ENCODE measurements at places on chromosomes 16 and 17.

DNA sequence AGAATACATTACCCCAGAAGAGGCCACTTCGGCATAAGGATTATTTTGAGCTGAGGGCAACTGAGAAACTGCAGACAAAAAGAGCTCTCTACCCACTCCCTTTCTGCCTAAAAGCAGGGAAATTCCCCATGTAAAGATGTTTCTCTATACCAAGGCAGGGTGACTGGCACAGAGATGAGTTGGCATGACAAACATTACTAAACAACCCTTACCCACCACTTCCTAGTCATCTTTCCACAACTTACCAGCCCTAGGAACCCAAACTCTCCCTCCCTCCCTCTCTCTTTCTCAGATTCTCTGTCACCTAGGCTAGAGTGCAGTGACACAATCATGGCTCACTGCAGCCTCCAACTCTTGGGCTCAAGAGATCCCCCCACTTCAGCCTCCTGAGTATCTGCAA, 68.6 kb downstream of the EMP2 start:
- no peak for DNase-seq

DNA sequence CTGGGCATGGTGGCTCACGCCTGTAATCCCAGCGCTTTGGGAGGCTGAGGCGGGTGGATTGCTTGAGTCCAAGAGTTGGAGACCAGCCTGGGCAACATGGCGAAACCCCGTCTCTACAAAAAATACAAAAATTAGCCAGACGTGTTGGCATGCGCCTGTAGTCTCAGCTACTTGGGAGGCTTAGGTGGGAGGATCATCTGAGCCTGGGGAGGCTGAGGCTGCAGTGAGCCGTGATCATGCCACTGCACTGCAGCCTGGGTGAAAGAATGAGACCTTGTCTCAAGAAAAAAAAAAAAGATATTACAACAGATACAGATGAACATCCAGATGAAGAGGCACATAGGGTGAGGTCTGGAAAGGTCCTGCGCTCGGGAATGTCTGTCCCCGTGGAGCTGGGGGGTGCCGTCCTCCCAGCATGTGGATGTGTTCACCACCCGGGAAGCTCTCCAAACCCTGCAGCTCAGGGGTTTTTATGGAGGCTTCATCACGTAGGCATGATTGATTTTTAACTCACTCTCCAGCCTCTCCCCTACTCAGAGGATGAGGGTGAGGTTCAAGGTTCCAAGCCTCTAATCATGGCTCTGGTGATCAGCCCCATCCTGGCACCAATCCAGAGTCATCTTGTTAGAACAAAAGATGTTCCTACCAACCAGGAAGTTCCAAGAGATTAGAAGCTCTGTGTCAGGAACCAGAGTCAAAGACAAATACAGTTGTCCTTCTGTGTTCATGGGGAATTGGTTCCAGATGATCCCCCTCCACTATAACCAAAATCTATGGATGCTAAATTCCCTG, 85.0 kb upstream of the DNAJA2 start:
- DNase-seq, result no peak

GRCh38 chr17:46020023-46020761, 21.1 kb downstream of the STH start:
- DNase-seq, result peak; percentile 22

DNA sequence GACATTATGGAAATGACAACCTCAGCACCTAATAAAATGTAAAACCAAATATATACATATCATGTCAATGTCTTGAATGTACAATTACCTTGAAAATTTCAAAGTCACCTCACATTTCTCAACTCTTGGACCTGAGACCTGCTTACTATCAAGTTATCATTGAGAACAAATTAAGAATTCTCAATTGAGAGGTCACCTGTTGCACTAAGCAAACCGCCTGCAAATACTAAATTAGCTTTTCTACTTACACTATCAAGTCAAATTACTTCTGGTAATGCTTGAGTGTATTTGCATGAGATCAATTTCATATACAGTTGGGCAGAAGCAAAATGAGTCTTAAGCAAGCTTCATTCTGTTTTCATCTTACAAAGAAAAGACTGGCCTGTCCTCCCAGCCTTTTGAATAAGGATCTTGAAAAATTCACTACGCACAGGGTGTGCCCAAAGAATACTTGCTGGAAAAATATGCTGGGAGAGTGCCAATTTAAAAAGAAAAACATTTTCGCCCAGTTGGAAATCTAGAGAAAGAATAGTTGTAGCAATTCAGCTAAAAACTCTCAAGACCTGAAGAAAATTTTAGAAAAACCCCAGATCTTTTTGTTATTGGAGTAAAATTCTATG, 35.7 kb downstream of the KANSL1 start:
- no peak for DNase-seq

DNA sequence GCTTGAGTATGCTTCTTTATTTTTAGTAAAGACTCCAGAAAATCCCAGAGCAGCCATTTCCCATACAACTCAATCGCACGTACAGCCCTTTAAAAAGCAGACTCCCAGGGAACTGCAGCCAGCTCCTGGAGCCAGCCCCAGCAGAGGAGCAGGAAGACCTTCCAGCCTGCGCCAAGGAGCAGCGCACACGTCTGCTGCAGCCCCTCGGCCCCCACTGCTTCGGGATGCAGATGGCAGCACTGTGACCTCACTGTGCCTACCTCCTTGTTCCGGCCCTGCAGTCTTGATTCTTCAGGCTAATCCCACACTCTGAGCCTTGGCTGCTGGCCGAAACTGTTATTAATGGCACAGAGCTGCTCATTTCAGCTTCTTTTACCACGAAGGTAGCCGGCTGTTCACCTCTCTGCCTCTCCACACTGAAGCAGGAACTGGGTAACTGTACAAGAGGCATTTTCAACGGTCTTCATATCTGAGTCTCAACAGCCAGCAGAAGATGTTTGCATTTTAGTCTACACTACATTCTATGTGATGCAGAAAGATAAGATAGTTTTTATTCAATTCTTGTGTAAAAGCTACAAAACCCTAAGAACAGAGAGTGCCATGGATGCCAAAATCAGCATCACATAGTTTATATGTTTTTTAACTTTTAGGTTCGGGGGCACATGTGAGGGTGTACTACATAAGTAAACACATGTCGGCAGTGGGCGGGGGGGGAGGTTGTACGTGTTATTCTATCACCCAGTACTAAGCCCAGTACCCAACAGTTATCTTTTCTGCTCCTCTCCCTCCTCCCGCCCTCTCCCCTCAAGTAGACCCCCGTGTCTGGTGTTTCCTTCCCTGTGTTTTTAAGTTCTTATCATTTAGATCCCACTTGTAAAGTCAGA, 130.9 kb downstream of the ANKRD11 start:
- DNase-seq, result no peak

DNA sequence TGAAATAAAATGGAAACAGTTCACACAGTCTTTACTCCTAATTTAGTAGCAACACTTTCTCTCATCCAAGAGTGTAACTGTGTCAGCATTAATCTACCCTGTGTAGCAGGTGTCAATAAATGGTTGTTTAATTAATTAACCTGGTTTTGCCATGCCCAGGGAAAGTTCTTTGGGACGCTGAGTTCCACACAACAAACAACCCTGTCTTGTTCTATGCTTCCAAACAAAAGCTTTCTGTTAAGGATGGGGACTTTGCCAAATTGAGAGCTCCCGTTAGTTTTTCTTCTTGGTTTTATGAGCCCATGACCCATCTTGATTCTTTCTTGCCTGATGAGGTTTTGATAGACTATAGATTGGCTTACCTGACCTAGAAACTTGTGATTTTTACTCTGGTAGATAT, 530.1 kb downstream of the KCNJ2 start:
- no peak for DNase-seq
